ENCODE measurements at places on chromosomes 3 and 15. TPM values are rescaled to one million over a fixed set of nuclear protein-coding genes. Genes with fewer than 3 reads are reported as not detected.

The RNU5B-1 gene
- polyA plus RNA-seq, result not detected

The SNUPN gene
- 13.2 TPM for polyA plus RNA-seq

- no peaks in the 10 kb centered on the region for H3K27me3 ChIP-seq
- no peak for DNase-seq
- no peak overlapping the region for H3K4me3 ChIP-seq
- no peak overlapping the region for H3K27ac ChIP-seq
Observed at GRCh38 chr3:171680726-171681411, 129.4 kb downstream of the PLD1 start.

- no peaks in the 10 kb centered on the region for H3K27me3 ChIP-seq
- no peak for DNase-seq
- no peak overlapping the region for H3K4me3 ChIP-seq
- H3K4me1 ChIP-seq, result no peaks in the 10 kb centered on the region
Observed at GRCh38 chr3:161796780-161797179, 300.2 kb downstream of the OTOL1 start.

DNA sequence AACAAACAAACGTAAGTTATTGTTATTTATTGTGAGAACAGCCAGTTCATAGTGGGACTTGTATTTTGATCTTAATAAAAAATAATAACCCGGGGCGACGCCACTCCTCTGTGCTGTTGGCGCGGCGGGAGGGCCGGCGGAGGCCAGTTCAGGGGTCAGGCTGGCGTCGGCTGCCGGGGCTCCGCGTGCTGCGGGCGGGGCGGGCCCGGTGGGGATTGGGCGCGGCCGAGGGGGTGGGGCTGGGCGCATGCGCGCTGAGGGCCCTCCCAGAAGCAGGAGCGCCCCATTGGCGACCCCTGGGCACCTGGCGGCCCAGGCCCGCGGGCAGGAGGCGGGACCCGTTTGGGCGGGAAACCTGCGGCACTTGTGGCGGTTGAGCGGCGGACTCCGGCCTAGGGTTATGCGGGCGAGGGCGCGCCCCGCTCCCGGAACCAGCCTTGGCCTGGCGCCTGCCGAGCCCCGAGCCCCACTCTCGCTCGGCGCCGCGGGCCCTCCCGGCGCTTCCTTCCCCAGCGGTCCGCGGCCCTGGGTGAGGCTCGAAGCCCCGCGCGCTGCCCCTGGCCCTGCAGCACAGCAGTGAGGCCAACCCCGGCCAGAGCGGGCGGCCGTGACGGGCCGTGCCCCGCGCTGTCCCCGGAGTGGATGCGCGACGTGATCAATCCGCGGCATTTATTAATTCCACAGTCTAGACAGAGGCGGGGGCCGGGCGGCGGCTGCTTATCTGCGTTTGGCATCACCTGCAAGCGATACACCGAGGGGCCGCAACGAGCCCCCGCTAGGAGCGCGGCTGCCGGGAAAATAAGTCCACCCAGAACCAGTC lies 6.0 kb downstream of the ISL2 start:
- peaks cover 22% of the 10 kb centered on the region for H3K4me1 ChIP-seq
- H3K36me3 ChIP-seq, result no peaks in the 10 kb centered on the region
- no peak overlapping the region for H3K4me3 ChIP-seq
- no peak overlapping the region for H3K27ac ChIP-seq
- DNase-seq, result no peak
- peaks cover 86% of the 10 kb centered on the region for H3K27me3 ChIP-seq

DNA sequence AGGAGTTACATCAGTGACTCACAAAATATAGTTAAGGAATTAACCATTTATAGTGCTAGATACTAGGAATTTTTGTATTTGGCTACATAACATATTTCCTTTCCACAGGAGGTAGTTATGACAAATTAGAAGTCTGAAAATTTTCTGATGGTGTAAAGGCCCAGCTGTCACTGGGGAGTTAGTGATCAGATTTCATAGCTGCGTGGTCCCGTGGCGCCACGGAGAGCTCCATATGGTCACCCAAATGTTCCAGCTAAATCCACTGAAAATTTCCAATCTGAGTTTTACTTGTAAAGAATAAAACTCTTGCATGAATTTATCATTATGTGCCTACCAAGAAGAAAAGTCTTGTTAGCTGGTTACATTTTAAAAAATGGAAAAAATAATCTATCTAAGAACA lies 368.9 kb upstream of the PLSCR5 start:
- no peaks in the 10 kb centered on the region for H3K27me3 ChIP-seq
- no peak overlapping the region for H3K27ac ChIP-seq
- peaks cover under 1% of the 10 kb centered on the region for H3K4me1 ChIP-seq
- DNase-seq, result no peak

DNA sequence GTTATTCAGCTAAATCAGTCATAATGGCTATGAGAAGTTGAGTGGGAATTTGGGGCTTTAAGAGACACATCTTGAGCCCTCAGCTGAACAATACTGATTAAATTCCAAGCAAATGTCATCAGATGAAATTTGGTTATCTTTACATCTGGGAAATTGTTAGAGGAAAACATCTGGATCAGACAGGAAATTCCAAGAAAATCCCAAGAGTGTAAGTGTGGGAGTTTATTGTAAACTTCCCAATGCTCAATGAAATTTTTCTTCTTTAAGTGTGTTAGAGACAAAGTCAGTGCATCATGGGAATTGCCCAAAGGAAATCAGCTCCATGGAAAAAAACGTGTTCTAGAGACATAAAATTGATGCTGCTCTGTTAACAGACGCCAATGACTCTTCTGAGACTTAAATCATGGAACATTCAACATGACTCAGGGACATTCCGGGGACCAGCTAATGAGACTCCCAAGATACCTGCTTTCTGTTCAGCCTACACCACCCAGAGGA lies 19.8 kb upstream of the DCLK3 start:
- H3K27me3 ChIP-seq, result no peaks in the 10 kb centered on the region
- no peak for DNase-seq
- no peak overlapping the region for H3K4me3 ChIP-seq
- no peak overlapping the region for H3K27ac ChIP-seq
- H3K4me1 ChIP-seq, result no peaks in the 10 kb centered on the region
- H3K36me3 ChIP-seq, result no peaks in the 10 kb centered on the region

DNA sequence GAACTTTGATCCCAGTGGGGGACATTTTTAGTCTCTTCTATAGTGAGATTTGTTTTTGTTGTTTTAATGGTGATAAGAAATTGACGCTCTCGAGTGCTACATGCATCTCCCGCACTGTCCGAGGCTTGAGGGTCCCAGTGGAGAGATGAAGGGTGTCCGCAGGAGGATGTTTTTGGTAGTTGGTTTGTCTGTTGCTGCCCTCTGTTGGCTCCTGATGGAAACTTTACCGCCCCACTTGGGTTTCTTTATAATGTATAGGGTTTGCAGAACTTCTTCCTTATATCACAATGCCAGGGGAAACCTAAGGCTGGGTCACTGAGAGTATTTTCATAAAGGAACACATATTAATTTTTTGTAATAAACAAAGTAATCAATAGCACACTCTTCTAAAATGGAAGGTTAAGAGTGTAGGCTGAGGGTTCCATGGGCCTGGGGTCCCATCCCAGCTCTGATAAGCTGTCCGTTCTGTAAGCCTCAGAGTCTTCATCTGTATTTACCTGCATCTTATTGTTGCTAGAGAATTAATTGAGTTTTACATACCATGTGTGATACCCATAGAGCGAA lies 185.3 kb upstream of the FEZF2 start:
- DNase-seq, result peak; percentile 29
- no peak overlapping the region for H3K4me3 ChIP-seq
- H3K27ac ChIP-seq, result no peak overlapping the region
- peaks cover 22% of the 10 kb centered on the region for H3K4me1 ChIP-seq

DNA sequence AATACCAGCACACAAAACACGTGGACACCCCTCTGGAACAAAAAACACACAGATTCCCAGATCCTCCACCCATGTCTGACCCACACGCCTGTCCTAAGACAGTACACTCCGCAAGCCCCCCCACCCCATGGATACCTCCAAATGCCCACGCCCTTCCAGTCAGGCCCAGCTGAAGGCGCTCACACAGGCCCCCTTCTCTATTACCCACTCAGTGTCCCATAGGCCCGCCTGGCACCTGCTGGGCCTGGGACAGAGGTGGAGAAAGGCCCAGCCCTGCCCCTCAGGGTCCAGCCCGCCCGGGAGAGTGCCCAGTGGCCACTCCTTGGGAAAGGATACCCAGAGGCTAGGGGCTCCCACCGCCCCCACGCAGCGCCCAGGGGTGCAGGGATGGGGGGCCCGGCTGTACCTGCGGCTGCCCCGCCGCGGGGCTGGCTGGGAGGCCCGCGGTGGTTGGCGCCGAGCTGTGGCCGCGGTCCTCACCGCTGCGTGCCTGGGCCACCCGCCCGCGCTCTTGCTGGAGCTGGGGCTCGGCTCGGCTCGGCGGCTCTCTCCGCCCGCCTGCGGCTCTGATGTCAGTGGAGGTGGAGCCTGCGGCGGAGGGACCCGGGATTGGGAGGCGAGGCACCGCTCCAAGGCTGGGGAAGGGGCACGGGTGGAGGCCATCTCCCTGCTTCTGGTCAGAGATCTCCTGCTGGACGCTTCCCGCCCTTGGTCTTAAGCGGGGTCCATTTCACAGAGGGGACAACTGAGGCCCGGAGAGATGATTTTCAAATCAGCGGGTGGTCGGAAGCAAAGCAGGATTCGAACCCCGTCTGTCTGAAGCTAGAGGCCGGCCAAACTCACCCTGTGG lies at the start of gene CAMK1:
Gene CAMK1 (minus strand): TSS at position 522 of the 850 bp plus-strand sequence. CDS start 2,198 bp downstream, outside the sequence.
- H3K4me3 ChIP-seq, result peak within 1 kb of the TSS; percentile 62
- DNase-seq, result peak; percentile 75
- H3K27ac ChIP-seq, result peak within 1 kb of the TSS; percentile 27
- peaks cover 18% of the 10 kb centered on the region for H3K4me1 ChIP-seq
- peaks cover 2% of the 10 kb centered on the region for H3K36me3 ChIP-seq
- no peaks in the 10 kb centered on the region for H3K27me3 ChIP-seq

- H3K36me3 ChIP-seq, result peaks cover 7% of the 10 kb centered on the region
- no peaks in the 10 kb centered on the region for H3K27me3 ChIP-seq
- no peak overlapping the region for H3K4me3 ChIP-seq
Observed at GRCh38 chr3:14441240-14441919, 39.0 kb downstream of the SLC6A6 start.

DNA sequence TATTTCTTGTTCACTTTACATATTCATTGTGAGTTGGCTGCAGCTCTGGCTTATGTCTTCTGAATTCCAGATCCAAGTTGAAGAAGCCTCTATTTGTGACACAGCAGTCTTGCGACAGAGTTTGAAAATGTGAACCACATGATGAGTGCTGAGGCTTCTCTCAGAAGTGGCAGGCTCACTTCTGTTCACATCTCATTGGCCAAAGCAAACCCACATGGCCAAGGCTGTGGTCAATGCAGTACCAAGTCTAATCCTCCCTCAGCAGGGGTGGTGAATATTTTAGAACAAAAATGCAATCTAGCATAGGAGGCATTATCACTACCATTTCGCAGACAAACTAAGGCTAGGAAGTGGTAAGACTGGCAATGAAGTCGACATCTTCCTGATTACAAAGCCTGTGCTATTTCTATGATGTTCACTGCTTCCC lies 45.2 kb downstream of the CDCP1 start:
- H3K27me3 ChIP-seq, result peaks cover 6% of the 10 kb centered on the region
- H3K27ac ChIP-seq, result no peak overlapping the region
- H3K36me3 ChIP-seq, result no peaks in the 10 kb centered on the region
- peaks cover 4% of the 10 kb centered on the region for H3K4me1 ChIP-seq
- H3K4me3 ChIP-seq, result no peak overlapping the region

GRCh38 chr3:147403511-147403910 lies 2.8 kb downstream of the ZIC4 start:
- H3K36me3 ChIP-seq, result no peaks in the 10 kb centered on the region
- no peak for DNase-seq
- H3K27ac ChIP-seq, result no peak overlapping the region
- no peak overlapping the region for H3K4me3 ChIP-seq
- H3K27me3 ChIP-seq, result peaks cover 84% of the 10 kb centered on the region

DNA sequence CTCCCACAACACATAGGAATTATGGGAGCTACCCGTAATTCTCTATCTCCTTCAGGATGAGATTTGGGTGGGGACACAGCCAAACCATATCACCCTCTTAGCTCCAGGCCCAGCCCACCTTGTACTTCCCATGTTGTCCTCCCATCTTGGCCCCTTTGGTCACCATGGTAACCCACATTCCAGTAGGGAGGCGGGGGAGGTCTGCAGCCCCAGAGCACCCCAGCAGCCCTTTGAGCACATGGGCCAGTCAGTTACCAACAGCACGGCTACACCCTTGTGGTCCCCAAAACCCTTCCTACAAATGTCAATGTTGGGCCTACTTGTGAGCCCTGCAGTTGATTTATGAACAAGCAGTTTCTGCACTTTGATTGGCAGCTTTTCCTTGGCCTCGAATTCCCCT lies 84.5 kb downstream of the LRRK1 start:
- no peak for DNase-seq
- H3K36me3 ChIP-seq, result peaks cover 3% of the 10 kb centered on the region
- H3K27ac ChIP-seq, result no peak overlapping the region
- no peak overlapping the region for H3K4me3 ChIP-seq
- no peaks in the 10 kb centered on the region for H3K27me3 ChIP-seq
- peaks cover 6% of the 10 kb centered on the region for H3K4me1 ChIP-seq

- no peak overlapping the region for H3K4me3 ChIP-seq
- H3K27me3 ChIP-seq, result no peaks in the 10 kb centered on the region
- peak; percentile 58 for DNase-seq
- H3K36me3 ChIP-seq, result peaks cover 18% of the 10 kb centered on the region
Observed at GRCh38 chr3:52742418-52743041, 28.2 kb downstream of the NEK4 start.

DNA sequence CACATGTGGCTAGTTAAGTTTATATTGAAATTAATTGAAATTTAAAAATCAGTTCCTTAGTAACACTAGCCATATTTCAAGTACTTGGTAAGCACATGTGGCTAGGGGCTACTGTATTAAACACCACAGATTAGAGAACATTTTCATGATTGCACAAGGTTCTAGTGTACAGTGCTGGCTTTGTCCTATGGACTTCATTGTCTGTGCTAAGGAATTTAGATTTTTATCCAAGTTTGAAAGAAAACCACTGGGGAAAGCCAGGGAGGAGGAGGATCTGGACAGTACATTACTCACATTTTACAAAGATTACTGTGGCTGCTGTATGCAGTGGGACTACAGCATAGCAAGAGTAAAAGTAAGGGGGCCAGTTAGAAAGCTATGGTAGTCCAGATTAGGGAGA lies 13.9 kb downstream of the STAC start:
- H3K27me3 ChIP-seq, result no peaks in the 10 kb centered on the region
- H3K27ac ChIP-seq, result no peak overlapping the region
- DNase-seq, result no peak

GRCh38 chr3:42116466-42116865 lies 25.3 kb downstream of the TRAK1 start:
- no peak for DNase-seq
- no peaks in the 10 kb centered on the region for H3K36me3 ChIP-seq
- H3K27ac ChIP-seq, result no peak overlapping the region
- H3K4me1 ChIP-seq, result peaks cover 39% of the 10 kb centered on the region
- no peak overlapping the region for H3K4me3 ChIP-seq

DNA sequence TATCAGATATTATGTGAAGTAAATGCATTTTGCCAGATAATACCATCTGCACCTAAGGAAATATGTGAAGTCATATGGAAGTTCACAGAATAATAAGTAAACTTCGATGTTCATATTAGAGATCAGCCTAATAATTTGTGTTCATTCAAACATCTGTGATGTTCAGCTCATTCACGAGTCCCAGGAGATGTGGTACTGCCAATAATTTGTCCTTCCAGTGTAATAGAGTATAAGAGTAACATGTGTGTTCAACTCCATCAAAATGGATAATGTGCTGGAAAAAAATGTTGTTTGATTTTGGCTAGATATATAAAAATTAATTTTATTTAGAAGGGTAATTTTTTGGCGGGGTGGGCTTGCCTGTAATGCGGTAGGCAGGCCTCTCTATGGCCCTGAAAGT lies 75.4 kb upstream of the ARL6 start:
- H3K27ac ChIP-seq, result no peak overlapping the region
- DNase-seq, result no peak
- no peaks in the 10 kb centered on the region for H3K27me3 ChIP-seq
- no peaks in the 10 kb centered on the region for H3K4me1 ChIP-seq
- no peaks in the 10 kb centered on the region for H3K36me3 ChIP-seq
- H3K4me3 ChIP-seq, result no peak overlapping the region

Measured in endothelial cell of umbilical vein (primary cell).